ENCODE measurements at places on chromosomes 3 and 15.

GRCh38 chr3:107847791-107848190 lies 243.0 kb downstream of the CD47 start:
- DNase-seq: no peak

DNA sequence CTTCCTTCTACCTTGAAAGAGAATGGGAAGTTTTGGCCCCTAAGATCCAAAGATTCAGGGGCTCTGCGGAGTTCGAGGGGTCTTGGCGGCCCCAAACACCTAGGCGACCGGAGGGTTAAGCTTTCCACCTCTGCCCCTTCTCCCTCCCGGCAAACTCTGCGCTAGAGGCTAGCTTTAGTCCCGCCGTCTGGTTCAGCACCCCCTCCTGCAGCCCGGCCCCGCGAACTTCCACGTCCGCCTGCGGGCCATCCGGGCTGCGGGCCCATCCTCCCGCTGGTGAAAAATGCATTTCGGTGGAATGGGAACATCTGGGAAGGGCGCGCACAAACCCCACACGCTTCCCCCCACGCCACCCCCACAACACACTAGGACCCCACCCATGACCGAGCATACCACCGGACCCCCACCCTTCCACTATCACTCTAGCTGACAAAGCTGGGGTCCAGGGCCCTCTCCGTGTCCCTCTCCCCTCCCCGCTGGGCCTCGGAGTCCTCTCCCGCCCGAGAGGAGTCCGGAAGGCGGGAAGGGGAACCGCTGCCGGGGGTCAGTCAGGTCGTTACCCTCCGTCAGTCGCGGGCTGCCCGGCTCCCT lies 1.0 kb downstream of the SHOX2 start:
- DNase-seq: no peak

GRCh38 chr15:79736435-79737000 lies 160.3 kb downstream of the MTHFS start:
- DNase-seq: no peak

GRCh38 chr15:48049736-48050135 lies 71.1 kb upstream of the SLC24A5 start:
- DNase-seq: no peak

GRCh38 chr3:23263796-23264195 lies 60.7 kb downstream of the UBE2E2 start:
- DNase-seq: no peak

DNA sequence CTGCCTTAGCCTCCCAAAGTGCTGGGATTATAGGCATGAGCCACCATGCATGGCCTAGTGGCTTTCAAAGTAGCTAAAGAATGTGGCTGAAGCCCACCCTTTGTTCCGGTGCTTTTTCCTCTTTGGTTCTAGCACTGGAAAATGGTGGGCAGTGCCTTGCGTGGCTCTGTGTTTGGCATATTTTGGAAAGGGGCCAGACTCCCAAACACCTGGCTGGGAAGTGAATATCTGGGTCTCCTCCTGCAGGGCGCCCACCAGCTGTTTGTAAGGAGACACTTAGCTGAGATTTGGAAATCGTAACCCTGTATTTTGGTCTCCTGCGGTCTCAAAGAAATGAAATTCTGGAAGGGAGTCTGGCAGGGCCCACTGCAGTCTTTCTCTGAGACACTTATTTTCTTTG lies 336.4 kb downstream of the IL20RB start:
- no peak for DNase-seq

GRCh38 chr3:155664925-155665695 lies 79.8 kb downstream of the PLCH1 start:
- no peak for DNase-seq

- no peak for DNase-seq
Measured at GRCh38 chr3:7209098-7209497, 348.2 kb downstream of the GRM7 start.

GRCh38 chr3:167166594-167167253 lies 213.4 kb downstream of the ZBBX start:
- no peak for DNase-seq

DNA sequence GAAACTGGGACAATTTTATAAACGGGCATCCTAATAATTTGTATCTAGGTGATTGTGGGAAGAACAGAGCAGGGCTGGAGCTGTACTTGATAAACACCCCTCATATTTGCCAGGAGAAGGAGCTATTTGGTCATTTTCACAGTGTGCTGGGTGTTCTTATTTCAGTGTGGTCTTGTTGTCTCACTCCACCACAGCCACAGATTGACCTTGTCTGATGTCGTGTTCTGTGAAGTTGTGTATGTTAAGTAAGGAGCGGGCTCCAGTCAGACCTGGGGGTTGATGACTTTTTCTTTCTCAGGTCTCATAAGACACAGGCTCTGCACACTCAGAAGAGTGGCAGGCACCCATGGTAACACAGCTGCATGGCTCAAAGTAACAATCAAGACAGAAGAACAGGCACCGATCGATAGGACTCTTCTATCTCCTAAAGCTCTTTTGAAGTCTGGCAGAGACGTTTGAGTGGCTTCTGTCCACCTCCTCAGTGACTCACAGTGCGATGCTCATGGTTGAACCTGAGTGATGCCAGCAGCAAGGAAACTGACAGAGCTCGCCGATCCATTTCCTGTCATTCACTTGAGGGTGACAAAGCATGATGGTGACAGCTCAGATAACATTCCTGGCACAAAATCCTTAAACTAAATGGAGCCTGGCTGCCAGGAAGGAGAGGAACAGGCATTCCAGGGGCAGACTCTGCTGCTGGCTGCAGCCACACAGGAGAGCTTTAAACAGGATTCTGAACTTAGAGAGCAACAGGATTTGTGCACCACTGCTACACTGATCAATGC lies 20.8 kb downstream of the DPH3 start:
- DNase-seq: no peak

- no peak for DNase-seq
Measured at GRCh38 chr3:184360070-184360928, 1.1 kb downstream of the CLCN2 start.

DNA sequence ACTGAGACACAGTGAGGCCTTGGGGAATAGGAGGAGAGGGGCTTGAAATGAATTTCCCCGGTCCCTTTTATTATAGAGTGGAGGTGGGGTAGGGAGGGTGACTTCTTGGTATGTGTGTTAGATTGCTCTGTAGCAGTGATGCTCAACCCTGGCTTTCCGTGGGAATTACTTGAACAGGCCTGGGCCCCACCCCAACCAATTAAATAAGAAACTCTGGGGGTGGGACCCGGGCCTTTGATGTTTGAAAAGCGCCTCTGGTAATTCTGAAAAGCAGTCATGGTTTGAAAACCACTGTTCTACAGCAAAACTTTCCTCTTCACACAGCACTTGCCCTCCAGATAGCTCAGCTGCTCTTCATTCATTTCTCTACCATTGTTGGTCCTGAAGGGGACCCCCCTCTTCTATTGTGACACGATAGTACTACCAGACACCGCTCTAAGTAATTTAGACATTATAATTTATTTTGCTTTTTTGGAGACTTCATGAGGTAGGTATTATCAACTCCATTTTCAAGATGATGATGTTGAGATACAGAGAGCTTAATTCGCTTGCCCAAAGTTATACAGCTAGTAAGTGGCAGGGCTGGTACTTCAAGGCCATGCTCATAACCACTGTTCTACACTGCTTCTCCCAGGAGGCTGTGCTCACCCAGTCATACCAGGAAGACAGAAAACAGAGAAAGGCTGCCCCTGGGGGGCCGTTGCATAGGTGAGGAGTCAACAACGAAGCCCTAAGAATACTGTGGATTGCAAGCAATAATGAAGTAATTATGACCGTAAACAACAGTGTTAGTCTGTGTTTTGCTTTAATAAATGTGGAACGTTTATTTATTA lies 176.2 kb downstream of the PEX5L start:
- DNase-seq: no peak
